ENCODE measurements at places on chromosomes 7 and 10. TPM values are rescaled to one million over a fixed set of nuclear protein-coding genes. Genes with fewer than 3 reads are reported as not detected.

- DNase-seq: no peak
Observed at GRCh38 chr10:34762603-34763299, 52.3 kb downstream of the PARD3 start.

- DNase-seq: no peak
Observed at GRCh38 chr10:124384591-124385190, 34.0 kb downstream of the OAT start.

GRCh38 chr10:85610381-85611092 lies 756.1 kb downstream of the GRID1 start:
- DNase-seq: no peak

GRCh38 chr7:151411551-151411950 lies 1.7 kb upstream of the WDR86 start:
- no peak for DNase-seq

GRCh38 chr10:28710202-28710886 lies 33.0 kb downstream of the BAMBI start:
- DNase-seq: no peak

DNA sequence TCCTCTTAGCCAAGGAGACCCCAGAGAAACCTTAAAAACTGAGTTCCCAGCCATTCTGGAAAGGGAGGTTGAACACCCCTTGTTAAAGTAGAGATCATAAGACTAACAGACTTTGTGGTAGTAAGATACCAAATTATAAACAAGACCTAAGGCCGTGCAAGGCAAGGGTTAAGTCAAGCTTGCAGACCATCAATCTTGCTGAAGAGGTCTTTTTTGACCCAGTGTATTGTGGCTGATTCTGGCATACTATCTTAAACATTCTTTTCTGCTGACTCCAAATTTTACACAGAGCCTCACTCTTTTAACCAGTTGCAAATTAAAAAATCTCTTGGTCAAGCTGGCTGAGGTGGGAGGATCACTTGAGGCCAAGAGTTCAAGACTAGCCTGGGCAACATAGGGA lies 1.2 kb upstream of the TBRG4 start:
- no peak for DNase-seq

GIMAP2 gene
- total RNA-seq: 34.0 TPM

ACSM6 gene
- total RNA-seq: not detected

DNA sequence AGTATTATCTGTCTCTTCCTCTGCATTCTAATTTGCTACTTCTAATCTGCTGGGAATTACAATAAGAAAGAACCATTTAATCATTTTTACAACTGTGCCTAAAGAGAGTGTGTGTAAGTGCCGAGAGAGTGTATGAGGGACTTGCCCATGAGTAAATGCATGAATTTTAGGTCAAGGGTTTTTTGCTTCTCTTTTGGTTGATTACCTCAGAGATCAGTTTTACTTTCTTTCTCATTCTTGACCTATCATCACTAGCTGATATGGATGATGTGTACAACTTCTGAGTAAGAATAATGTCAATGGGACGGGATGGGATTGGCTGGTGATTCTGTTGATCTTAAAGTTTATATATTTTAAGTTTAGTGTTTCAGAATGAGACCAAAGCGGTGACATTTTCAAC lies 47.8 kb downstream of the IKZF1 start:
- DNase-seq: no peak

ANKRD61 gene
- under 0.01 TPM for total RNA-seq

IL2RA gene
- not detected for total RNA-seq

DNA sequence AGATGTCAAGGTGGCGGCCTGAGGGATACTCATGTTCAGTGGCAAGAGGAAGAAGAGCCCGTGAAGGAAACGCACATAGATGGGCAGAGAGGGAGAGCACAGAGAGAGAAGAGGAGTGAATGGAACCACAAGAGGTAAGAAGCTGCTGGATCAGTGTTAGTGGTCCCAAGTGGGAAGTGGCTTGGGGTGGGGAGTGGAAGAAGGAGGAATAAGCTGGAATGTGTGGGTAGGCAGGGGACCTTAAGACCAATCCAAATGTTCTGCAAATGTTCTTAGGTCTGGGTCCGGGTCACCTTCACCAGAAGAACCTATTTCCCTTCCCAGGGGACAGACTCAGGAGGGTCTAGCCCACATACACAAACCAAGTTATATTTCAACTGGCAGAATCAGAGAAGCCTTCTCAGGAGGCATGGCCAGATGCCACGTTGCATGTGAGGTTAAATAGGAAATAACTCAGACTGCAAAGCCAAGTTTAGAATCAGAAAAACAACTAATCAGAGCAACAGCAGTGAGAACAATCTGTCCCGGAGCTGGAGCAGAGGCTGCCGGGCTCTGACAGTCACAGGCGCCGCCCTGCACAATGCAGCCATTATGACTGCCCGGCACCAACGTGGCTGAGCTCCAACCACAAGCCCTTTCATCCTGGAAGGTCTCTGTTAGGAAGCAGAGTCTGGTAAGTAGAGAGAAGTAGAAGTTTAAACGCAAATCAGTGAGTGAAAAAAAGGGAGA lies 78.6 kb upstream of the ARMC3 start:
- peak; percentile 24 for DNase-seq

- no peak for DNase-seq
Observed at GRCh38 chr7:146321301-146321700, 204.7 kb downstream of the CNTNAP2 start.

OR2A7 gene
- total RNA-seq: under 0.01 TPM

DNA sequence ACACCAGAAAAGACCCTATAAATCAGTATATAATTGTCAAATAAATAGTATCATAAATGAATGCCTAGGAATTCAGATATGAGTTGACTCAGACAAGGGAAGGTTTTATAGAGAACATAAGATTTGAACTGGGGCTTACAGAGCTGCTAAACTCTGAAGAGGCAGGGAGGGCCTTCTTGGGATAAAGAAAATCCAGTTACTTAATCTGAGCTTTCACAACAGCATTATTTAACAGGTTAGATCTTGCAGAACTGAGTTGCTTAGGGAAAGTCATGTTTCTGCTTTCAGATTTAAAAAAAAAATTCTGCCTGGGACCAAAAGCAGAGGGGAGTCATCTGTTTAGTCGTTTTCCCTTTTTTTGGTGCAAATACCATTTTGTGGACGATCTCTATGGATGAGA lies 594.8 kb upstream of the FZD8 start:
- no peak for DNase-seq

- DNase-seq: no peak
Observed at GRCh38 chr10:100636848-100637553, 101.3 kb downstream of the HIF1AN start.

GRCh38 chr7:49775065-49775948 lies 1.9 kb downstream of the VWC2 start:
- no peak for DNase-seq

DNA sequence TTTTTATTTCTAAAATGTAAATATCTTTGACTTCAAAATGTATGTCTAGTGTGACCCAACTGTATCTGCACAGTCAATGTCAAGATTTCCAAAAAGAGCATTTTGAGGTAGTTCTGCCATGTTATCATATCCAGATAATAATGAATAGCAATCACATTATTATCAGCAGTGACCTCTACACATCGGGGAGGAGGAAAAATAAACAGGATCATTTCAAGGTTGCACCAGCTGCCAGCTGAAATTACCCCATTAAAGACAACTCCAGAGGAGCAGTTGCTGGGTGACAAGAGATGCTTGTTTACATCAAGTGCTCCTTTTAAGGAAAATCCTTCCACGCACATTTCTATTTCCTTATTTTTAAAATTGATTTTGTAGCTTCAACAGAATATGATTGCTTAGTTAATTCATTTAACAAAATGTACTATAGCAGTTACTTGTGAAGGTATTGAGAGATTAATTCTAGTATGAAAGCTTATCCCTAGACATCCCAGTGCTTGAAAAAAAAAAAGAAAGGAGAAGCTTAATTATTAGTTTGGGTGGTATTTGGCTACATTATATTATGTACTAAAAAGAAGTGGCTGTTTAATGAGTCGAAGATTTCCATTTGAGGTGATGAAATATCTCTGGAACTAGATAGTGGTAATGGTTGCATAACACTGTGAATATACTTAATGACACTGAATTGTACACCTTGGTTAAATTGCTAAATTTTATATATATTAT lies 19.3 kb upstream of the SLC35G1 start:
- no peak for DNase-seq

DNA sequence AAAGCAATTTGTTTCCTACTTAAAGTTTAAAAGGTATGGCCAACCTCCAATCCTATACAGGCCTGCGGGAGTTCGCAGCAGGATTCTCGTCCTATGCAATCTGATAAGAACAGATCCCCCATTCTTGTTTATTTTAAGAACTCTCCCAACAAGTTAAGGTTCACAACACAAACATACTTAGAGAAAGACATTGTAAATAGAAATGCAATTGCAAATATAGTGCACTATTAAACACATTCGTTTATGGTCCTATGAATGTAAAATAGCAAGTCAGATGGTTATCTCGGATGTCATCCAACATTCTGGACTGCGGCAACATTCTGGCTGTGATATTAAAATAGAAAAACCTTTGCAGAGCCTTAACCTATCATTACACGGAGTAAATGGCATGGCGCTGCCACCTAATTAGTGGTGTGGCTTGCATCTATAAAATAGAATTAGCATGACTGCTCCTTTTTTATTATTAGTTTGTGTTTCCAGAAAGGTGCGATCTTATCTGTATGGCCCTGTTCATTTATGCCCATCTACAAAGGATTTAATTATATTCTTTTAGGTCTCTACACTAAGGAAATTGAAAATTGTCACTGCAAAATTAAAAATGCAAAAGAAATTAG lies 37.0 kb downstream of the BEND7 start:
- DNase-seq: no peak

GRCh38 chr10:119620241-119621077 lies 23.7 kb upstream of the TIAL1 start:
- no peak for DNase-seq

DNA sequence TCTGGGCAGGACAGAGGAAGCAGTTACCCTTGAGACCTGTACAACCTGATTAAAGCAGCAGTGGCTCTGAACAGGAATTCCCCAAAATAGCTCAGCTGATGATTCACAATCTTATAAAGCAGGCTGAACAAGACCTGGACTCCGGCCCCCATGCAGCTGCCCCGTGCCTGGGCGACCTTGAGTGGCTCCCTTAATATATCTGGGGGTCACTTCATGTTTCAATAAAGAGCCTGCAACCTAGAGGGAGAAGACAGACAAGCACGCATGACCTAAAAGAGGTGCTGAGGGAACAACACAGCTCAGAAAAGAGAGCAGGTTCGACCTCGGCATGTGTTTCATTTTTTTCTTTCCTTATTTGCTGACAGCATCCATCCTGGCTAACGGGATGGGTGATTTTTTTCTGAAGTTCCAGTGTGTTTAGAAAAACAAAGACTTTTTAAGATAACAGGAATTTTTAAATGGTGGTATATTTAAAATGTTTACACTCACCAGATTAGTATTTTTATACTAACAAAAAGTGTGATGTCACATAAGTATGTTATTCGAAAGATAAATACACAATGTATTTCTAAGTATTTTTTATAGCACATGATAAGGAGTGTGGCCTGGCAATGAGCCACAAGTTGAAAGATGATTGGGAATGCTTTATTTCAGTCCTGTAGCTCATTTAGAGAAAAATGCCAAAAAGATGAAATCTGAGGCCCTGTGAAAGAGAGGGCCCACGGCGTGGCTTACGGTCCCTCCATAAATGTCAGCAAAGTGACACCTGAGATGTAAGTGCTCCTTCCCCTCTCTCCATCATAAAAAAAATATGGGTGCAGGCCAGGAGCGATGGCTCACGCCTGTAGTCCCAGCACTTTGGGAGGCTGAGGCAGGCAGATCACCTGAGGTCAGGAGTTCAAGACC lies 161.3 kb downstream of the SLIT1 start:
- DNase-seq: peak; percentile 62

- no peak for DNase-seq
Observed at GRCh38 chr10:93099670-93100069, 26.0 kb downstream of the CYP26A1 start.

NOLC1 gene
- total RNA-seq: 19.4 TPM

GRCh38 chr7:97120713-97121457 lies 3.4 kb downstream of the SDHAF3 start:
- no peak for DNase-seq

- DNase-seq: no peak
Observed at GRCh38 chr10:123146894-123147634, 872 bp upstream of the HMX2 start.

HMX2 gene
- total RNA-seq: not detected

GRCh38 chr7:7738177-7738576 lies 19.8 kb upstream of the RPA3 start:
- no peak for DNase-seq

DNA sequence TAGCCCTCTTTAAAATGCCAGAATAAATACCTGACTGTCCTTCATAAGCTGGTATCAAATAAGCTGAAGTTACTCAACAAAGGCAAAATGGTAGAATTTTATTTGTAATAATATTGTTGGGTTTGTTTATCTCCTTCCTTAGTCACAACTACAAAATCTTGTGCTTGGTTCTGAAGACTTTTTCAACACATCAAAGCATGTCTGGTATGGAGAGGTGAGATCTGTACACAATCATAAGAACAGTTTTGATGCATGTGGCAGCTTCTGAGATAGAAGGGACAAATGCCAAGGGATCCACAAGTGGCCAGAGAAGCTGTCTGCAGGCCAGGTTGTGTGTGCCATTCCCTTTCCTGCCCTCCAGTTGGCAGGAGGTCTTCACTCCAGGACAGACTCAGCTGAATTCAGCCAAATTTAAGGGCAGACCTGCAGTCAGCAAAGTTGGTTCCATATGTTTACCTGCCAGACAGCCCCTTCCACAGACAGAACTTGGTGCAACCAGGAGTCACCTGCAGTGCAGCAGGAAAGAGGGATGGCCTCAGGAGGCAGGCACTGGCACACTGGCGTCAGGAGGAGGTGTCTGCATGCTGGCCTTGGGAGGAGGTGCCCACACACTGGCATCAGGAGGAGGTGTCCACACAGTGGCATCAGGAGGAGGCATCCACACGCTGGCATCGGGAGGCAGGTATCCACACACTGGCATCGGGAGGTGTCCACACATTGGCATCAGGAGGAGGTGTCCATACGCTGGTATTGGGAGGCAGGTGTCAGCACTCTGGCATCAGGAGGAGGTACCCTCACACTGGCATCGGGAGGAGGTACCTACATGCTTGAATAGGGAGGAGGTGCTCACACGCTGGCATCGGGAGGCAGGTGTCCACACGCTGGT lies 93.1 kb upstream of the IKZF1 start:
- DNase-seq: no peak

DNA sequence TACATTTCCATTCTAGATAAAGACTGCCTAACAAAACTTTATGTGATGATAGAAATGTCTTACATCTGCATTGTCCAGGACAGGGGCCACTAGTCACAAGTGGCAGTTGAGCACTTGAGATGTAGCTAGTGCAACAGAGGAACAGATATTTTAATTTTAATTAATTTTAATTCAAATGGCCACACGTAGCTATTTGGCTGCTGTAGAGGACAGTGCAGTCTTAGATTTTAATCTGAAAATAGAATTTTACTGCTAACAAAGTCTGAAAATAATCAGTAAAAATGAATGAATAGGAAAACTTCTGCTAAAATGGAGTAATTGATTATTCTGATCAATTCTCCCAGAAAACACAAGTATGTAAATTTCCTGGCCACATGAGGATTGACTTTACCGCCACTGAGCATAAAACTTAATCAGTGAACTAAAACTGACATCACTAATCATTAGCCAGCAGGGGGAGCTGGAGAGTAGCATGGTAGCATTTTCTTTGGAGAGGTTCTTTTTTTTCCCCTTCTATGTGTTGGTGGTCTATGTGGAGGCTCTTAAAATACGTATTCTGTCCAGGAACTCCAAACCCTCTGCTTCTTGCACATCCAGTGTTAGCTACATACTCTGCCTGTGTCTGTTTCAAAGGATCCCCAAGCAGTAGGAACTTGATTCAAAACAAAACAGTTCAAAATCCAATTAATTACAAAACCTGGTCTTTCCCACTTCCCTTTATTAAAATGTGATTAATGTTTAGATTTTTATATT lies 52.1 kb downstream of the TSPAN12 start:
- DNase-seq: peak; percentile 67

GRCh38 chr10:114430688-114431413 lies 26.5 kb upstream of the AFAP1L2 start:
- no peak for DNase-seq

ABCC2 gene
- total RNA-seq: 0.51 TPM

All from dermis microvascular lymphatic vessel endothelial cell (primary cell).